T-helper 9 cell (primary cell): ENCODE measurements at places on chromosomes 7 and 10.

- no peak for DNase-seq
Observed at GRCh38 chr7:22969010-22969431, 44.9 kb downstream of the HYCC1 start.

GRCh38 chr10:96991313-96991841, 159.3 kb downstream of the LCOR start:
- DNase-seq, result no peak

DNA sequence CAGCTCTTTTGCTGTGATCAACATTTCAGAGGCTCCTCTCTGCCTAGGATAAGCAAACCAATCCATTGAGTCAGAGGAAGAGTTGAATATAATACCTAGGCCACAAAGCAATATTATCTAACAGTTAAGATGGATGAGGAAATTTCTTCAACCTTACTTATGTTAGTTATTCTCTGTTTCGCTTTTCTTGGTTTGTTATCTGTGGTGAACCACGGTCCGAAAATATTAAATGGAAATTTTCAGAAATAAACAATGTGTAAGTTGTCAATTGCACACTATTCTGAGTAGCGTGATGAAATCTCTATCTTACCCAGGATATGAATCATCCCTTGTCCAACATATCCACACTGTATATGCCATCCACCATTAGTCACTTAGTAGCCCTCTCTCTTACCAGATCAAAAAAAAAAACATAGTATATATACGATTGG, 1.5 kb upstream of the HTR7 start:
- DNase-seq, result no peak

- DNase-seq, result no peak
Observed at GRCh38 chr10:17120694-17121093, 8.9 kb downstream of the CUBN start.

- no peak for DNase-seq
Observed at GRCh38 chr10:120111628-120112027, 219.1 kb downstream of the SEC23IP start.

- no peak for DNase-seq
Observed at GRCh38 chr7:6164491-6164890, 107.9 kb downstream of the CYTH3 start.

DNA sequence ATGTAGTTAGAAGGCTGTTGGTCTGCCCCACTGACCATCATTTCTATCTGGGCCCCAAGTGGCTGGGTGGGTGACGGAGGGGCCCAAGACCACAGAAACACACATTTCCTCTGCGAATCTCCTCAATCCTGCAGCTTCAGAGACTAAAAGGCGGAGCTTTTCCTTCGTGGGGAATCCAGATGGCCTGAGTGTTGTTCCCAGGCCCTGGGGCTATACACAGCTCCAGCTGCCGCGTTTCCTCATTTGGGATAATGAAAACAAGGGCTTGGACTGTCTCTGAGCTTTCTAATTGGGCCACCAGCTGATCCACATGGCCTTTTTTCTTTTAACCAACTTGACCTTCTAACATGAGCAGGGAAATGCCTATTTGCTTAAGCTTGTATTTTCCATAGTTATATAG, 339.9 kb downstream of the CXCL12 start:
- no peak for DNase-seq

DNA sequence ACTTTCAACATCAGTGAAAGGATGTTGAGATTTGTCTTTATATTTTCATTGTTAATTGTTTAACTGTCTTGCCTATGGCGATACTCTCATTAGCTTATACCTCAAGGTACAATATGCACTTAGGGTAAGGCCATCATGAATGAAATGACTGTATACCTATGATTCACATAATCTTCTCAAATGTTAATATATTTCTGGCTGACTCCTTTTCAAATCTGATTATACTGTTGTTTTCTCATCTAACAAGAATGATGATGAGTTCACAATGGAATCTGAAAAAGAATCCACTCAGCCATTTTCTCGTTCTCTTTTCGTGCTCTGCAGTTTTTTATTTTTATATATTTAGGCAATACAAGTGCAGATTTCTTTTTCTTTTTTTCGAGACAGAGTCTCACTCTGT, 159.1 kb downstream of the ARHGAP12 start:
- no peak for DNase-seq

GRCh38 chr7:37265006-37265405, 183.7 kb downstream of the ELMO1 start:
- no peak for DNase-seq

- DNase-seq, result no peak
Observed at GRCh38 chr10:117249493-117250093, 8.7 kb downstream of the SLC18A2 start.

- DNase-seq, result no peak
Observed at GRCh38 chr10:119942973-119943372, 50.4 kb downstream of the SEC23IP start.

DNA sequence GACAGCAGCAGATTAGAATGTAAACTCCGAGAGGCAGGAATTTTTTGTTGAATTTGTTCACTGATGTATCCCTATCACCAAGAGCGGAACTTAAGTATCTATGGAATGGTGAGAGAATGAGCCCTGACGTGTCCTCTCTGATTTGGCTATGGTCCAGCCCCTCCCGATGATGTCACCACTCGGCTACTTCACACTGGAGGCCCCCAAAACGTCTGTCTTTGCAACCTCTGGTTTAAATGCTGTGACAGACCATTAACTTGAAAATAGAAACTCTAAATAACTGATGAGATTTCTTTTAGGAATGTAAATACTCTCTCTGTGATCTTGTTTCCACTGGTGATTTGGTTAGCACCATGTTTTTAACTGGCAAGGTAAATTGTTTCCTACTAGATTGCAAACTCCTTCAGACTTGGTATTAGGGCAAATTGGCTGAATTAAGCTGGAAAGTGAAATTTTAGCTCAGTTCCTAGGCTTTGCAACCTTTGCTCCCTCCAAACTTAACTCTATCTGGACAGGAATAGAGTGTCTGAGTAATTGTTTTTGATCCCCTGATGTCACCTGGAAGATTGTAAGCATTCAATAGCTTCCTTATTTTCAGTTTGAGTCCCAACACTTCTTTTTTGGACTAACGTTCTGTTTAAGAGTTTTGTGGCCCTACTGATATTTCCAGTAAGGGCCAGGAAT, 19.1 kb downstream of the SLC16A12 start:
- no peak for DNase-seq

GRCh38 chr7:72751978-72752377, 76.0 kb downstream of the TYW1B start:
- no peak for DNase-seq

GRCh38 chr7:33904681-33905388, 504 bp upstream of the BMPER start:
- DNase-seq, result no peak

DNA sequence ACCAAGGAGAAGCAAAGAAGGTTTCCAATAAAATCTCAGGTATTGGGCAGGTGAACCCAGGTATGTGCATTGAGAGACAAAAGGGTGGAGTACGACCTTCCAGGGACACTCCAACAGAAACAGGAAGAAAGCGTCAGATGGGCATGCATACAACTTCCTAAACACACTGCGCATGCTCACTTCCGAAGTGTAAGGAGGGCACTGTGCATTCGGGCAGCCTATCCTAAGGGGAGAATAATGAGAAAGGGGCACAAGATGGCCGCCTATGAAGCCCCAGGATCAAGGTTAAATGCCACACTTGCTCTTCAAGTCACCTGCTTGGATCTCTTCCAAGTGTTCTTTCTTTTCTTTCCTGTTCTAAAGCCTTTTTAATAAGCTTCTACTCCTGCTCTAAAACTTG, 39.4 kb upstream of the PRSS1 start:
- no peak for DNase-seq

DNA sequence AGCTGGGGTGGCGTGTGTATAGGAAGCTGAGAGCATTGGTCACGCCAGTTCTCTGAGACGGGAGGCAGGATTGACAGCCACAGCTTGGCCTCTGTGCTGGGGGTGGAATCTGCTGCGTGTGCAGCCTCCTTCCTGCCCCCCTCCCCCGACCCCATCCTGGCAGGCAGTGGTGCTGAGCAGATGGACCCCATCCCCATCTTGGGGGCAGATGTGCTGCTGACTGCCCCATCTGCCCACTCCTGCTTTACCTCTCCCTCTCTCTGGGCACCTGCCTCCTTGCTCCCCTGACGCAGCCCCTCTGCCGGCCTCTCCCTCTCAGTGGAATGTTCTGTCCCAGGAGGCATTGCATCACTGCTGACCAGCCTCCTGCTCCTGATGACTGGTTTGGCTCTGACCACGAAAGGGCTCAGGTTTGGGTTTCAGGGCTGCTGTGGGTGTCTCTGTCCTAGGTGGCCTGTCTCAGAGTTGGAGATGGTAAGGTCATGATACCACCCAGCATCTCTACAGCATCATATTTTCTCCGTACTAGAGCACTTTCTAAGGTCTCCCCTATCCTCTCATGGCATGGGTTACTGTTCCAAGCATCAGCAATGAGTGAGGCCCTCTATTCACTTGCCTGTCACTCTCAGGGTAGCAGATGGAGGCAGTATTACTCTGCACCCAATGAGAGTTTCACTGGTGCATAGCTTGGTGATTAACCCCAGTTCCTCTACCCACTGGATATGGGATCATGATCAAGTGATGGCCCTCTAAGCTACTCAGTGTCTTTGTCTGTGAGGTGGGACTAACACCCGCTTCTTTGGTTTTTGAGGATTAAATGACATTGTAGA, 81.9 kb downstream of the RBM20 start:
- no peak for DNase-seq

GRCh38 chr7:140036224-140036962, 26.4 kb downstream of the PARP12 start:
- DNase-seq, result no peak

DNA sequence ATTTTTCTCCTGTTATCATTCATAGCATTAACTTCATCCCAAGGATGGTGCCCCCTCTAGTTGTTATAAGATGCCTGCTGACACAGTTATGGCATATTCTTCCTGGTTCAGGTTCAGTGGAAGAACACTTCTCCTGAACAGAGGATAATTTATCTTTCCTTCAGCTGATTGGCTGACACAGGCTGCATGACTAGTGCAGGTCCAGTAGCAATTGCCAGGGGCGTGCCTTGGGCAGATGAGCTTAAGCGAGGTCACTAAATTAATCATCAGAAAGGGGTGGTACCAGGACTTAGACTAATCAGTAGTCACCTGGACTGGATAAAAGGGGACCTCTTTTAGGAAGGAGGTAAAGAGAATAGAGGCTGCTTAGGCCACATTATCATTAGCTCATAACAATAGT, 42.3 kb downstream of the BZW2 start:
- DNase-seq, result no peak

- no peak for DNase-seq
Observed at GRCh38 chr10:103837370-103838069, 17.9 kb downstream of the SH3PXD2A start.

- DNase-seq, result no peak
Observed at GRCh38 chr10:11663763-11664555, 52.5 kb upstream of the USP6NL start.

- no peak for DNase-seq
Observed at GRCh38 chr7:33192695-33193291, 63.4 kb downstream of the BBS9 start.

DNA sequence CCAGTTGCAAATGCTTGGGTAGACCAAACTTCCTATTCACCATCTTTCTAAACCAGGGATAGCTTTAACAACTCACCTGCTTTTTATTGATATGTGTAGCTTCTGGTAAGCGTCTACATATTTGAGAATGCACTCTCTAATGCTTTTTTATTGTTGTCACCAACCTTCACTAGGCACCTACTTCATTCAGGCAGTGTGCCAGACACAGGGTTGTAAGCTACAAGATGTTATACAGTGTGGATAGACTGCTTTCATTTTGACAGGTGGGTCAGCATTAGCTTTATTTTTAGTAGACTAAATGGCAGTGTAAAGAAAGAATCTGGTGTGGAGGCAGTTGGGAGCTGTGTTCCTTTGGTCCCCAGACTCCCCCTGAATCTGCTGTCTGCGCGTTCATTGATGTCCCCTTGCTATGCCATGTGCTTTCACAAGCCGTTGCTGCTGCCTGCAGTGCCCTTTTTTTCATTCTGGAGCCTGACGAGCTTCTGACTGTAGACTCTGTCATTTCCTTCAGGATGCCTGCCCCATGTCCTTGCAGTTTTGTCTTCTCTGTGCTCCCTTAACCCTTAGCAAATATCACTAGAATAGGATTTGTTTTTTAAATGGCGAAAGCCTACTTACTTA, 32.1 kb downstream of the NRF1 start:
- DNase-seq, result no peak

GRCh38 chr10:88974446-88975376, 15.9 kb upstream of the FAS start:
- DNase-seq, result no peak

DNA sequence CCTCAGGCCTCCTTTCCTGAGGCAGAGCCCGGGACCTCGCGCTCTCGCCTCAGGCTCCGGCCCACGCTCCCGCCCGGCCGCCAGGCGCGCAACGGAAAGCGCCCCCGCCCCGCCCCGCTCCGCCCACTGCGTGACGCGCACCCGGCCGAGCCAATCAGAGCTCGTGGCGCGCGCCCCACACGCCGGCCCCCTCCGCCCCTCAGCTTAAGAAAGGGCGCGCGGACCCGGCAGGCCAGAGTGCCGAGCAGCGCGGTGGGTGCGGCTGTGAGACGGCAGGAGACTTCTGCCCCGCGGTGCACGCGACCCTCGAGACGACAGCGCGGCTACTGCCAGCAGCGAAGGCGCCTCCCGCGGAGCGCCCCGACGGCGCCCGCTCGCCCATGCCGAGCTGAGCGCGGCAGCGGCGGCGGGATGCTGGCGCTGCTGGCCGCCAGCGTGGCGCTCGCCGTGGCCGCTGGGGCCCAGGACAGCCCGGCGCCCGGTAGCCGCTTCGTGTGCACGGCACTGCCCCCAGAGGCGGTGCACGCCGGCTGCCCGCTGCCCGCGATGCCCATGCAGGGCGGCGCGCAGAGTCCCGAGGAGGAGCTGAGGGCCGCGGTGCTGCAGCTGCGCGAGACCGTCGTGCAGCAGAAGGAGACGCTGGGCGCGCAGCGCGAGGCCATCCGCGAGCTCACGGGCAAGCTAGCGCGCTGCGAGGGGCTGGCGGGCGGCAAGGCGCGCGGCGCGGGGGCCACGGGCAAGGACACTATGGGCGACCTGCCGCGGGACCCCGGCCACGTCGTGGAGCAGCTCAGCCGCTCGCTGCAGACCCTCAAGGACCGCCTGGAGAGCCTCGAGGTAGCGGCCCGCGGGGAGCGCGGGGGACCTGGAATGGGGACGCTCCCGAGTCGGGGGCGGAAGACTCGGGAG, at the start of gene NPTX2:
Gene NPTX2, plus strand, starts transcription at position 235 of the 909 bp plus-strand sequence. Its CDS starts 177 bp downstream, at position 412.
- no peak for DNase-seq

- no peak for DNase-seq
Observed at GRCh38 chr10:29508554-29509244, 126.1 kb downstream of the SVIL start.

GRCh38 chr7:149750122-149750845, 23.1 kb downstream of the ZNF467 start:
- DNase-seq, result no peak

- no peak for DNase-seq
Observed at GRCh38 chr10:36354633-36355032, 712.5 kb upstream of the FZD8 start.

- DNase-seq, result no peak
Observed at GRCh38 chr7:15507171-15507570, 54.6 kb downstream of the AGMO start.
